ENCODE measurements at places on chromosomes 16 and 17.

- peak; percentile 11 for DNase-seq
Observed at GRCh38 chr16:76386784-76387183, 109.6 kb downstream of the CNTNAP4 start.

DNA sequence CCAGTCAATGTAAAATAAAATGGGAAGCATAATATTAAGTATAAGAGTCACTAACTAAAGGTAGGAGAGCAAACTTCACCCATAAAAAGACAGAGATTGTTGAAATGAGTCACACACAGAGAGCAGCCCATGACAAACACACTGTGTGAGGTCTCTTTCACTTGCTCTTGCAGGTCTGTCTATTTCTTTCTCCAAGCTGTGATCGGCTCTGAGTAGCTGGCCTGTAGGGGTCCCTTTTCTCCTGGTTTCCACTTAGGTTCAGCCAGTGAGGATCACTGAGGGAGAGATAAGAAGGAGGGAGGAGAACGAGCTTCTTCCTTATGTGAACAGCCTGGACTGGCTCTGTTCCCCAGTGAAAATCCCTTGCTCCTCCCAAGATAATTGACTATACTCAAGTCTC, 133.7 kb upstream of the HS3ST3A1 start:
- no peak for DNase-seq

DNA sequence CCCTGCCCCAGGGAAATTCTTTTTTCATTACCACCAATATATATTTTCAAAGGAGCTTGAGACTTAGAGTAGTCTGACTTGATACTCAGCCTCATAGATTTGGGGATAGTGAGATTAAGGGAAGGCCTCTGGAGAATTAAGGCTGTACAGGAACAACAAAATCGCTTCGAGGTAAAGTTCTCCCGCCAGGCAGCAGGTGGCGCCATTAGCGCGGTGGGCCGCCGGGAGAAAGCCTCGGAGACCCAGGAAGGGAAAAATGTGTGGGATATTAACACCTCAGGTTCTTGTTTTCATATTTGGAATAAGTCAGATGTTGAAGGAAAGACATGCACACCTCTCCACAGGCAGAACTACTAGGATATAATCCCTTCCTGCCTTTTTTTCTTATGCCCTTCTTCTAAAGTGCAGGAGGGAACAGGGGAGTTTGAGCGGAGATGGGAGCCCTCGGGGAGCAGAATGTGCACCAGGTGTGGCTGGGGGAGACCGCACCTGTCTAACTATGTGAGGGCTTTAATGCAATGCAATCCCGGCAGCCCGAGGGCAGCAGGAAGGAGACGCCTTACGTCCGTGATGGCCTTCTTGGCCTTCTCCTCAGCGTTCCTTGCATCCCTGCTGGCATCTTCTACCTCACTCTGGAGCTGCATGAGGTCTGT, 25.9 kb downstream of the MYH3 start:
- peak; percentile 31 for DNase-seq

DNA sequence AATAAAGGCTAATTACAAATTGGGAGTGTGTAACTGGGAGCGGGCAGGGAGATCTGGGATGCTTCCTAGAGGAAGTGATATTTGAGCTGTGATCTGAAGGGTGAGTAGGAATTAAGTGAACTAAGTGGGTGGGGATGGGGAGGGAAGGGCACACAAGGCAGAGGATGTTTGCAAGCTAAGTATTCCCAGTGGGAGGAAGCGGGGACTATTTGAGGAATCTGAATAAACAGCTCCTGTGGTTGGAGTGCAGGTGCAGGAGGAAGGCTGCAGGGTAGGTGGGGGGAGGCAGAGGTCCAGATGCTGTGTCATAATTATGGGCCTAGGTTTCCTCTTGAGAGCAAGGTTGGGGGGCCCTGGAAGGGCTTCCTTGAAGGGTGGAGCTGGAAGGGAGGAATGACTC, 102.1 kb upstream of the HS3ST2 start:
- DNase-seq, result no peak

DNA sequence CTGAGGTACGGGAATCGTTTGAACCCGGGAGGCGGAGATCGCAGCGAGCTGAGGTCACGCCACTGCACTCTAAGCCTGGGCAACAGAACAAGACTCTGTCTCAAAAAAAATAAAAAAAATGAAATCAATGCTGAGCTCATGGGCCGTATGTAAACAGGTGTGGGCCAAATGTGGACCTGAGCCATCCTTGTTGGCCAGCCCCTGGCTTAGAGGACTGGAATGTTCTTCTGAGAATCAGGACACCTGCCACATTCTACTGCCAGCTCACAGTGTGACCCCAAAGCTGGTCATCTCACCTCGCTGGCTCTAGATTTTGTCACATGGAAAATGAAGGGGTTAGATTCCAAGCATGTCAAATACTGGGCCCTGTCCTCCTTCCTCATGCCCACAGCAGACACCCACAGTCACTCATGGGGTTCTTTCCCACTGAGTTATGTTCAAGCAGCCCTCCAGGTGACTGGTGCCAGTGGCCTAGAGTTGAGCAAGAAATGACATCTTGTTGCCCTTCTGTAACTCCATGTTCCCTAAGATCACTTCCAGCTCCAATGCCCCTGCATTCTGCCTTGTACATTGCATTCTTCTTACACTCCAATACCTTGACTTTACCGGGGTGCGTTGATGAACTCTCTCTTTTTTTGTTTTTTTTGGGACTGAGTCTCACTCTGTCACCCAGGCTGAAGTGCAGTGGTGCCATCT, 110.6 kb downstream of the ABCC1 start:
- DNase-seq, result peak; percentile 60

- DNase-seq, result no peak
Observed at GRCh38 chr16:83952587-83952939, 477 bp upstream of the OSGIN1 start.

- DNase-seq, result no peak
Observed at GRCh38 chr17:74584292-74585060, 7.6 kb downstream of the CD300LD start.

DNA sequence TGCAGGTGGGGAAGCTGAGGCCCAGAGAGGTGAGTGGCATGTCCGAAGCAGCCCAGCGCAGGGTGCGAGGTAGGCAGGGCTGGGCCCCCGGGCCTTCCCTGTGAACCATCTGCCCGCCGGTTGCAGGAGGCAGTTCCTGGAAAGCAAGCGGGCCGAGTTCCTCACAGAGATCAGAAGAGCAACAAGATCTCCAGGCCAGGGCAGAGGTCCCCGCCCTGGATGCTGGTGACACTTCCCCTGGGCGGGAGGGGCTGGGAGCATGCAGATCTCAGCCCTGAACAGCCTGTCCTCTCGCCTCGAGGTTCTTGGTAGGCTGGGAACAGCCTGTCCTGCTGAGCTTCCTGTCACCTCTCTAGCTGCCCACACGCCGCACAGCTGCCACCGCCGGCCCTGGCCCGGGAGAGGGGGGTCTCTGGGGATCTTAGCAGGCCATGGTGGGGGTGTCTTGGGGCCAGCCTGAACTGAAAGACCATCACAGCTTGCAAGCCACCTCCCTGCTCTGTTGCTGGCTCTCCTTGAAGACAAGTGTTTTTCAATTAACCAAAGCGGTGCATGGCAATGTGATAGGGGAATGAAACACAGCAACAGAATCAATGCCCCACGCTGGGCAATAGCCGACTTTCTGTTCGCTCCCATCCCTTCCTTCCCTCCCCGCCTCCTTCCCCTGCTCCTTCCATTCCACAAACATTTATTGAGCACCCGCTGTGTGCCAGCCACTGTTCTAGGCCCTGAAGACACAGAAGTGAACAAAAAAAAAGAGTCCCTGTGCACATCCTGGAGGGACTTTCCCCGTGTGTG, 31.7 kb downstream of the SOCS1 start:
- DNase-seq, result peak; percentile 61

GRCh38 chr17:74164446-74165045, 38.9 kb upstream of the RPL38 start:
- no peak for DNase-seq

DNA sequence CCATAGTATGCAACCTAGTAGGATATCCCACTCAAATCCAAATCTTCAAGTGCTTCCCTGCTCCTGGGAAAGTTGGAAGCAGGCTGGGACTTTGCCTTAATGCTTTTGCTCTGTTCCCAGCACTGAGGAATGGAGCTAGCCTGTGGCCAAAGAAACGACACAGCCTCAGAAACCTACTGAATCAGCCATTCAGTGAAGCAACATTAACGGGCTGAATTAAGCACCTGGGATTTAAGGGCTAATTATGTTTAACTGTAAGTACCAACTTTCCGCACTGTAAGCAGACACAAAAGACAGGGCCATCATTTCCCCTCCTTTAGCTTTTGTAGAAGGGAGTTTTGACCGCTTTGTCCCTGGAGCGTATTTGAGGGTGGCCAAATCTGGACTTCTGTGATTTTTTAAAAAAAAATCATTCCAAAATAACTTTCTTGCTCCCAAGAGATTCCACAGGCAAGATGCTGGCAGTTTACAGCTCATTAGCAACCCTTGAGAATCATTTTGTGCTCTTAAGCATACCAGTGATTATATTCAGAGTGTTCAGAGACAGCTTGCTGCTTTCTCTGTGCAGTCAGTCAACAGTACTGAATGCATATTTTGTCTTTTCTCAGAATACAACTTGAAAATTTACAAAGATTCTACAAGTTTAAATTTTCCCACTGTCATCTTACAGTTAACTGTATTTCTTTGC, 17.6 kb upstream of the NOL11 start:
- DNase-seq, result no peak

DNA sequence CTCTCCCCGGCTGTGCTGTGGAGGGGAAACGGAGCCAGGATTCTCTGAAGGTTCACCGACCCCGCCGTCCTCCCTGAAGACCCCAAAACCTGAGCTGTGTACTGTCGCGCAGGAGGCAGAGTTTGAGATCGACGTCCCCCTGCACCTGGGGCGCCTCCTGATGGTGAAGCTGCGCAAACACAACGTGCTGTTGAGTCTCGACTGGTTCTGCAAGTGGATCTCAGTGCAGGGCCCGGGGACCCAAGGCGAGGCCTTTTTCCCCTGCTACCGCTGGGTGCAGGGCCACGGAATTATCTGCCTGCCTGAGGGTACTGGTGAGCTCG, 62.6 kb upstream of the TEKT1 start:
- DNase-seq, result no peak

Measured in mucosa of gallbladder (tissue), 1 donor.